ENCODE measurements at places on chromosomes 7 and 10.
A peak's percentile ranks its signal among the peaks of the same experiment; 100 is the strongest.

GRCh38 chr7:81594767-81595166, 175.1 kb downstream of the HGF start:
- DNase-seq = no peak

DNA sequence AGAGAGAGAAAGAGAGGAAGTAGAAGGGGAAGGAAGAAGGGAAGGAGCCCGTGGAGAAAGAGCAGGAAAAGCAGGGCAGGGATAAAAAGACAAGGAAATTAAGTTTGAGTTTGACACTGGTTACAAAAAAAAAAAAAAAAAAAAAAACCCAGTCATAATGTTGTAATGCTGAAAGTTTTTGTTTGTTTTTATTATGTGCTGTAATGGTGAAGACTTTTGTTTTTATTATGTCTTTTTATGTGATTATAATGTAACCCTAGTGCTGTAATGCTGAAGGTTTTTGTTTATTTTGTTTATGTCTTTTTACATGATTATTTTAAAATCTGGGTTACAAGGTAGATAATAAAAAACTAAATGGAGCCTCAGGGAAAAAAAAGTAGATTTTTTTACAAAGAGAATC, 184.8 kb downstream of the SEMA3A start:
- DNase-seq = no peak

- DNase-seq = no peak
Measured at GRCh38 chr7:5388905-5389433, 34.7 kb downstream of the TNRC18 start.

DNA sequence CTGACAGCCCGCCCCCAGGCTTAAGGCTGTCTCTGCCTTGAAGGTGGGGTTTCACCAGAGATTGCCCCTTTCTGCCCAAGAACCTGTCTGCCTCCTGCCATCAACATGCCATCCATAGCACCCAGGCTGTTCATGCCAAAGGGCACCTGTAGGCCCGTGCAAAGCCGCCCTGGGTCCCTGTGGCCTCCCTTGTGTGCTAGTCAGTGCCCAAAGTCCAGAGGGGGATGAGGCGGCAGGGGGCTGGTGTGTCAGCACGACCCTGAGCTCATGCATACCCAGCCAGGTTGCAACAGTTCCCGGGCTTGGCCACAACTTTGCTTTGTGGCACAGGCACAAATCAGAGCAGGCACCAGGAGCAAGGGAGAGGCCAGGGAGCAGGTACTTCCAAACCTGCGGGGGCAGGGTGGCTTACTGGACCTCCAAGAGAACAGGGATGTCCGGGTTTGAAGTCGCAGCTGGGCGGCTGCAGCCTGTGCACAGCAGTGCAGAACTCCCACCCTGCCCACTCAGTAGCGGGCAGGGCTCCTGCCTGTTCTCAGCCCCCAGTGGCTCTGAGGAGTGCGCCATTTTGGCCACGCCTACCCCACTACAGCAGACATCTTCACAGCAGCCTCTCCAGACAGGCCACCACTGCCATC, 671.1 kb upstream of the GRM3 start:
- DNase-seq = no peak

DNA sequence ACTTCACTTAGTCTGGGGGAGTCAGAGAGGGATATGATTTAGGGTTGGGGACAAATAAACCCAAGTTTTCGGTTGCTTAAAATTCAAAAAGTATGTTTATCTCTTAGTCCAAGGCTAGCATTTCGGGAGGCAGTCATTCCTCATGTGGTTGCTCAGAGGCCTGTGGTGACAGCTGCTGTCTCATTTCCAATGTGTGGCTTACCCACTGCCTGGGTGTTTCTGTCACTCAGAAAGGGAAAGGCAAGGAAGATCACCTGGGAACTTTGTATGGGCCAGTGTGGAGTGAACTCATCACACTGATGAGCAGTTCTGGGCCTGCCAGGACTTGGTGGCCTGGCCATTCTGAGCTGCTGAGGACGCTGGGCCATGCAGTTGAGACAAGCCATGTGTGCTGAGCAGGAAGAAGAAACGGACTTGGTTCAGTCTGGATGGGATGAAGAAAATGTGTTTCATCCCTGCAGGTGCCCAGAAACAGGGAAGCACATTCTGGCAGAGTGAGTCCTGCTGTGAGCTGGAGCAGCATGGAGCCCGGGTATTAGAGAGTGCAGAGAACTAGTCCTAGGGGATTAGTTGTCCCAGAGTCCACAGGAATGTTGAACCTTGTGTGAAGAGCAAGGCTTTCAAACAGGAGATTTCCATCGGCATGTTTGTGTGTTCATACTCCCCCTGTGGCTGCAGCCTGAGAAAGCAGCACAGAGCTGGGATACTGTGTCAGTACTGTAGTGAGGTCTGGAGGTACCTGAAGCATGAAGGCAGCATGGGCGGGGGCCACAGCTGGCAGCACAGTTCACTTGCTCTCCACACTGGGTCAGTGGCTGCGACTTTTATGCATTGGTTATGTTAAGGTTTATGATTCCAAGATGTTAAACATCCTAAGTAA, 211.1 kb upstream of the IGFBP3 start:
- no peak for DNase-seq

DNA sequence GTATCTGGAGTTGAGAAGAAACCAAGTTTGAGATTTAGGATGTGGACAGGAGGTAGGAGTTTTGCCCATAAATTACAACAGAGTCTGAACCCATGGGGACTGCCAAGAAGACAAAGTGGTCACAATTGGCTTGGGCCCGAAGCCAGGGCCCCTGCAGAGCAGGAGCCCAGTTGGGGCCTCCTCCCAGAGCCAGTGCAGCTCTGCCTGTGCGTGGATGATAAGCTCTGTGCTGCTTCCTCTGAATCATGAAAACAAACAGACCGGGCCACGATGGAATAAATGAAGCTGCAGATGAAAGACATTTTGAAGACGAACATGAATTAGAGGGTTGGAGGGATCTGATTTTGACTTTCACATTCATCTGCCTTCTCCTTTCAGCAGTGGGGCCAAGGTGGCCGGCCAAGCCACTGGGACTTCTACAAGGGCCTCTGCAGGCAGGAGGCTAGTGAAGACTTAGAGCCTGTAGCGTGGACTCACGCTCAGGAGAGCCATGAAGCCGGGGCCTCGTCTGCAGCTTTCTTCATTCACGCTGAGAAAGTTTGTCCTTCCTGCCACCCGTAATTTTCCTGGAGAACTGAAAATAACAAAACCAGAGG, 156.8 kb upstream of the LYZL1 start:
- DNase-seq = no peak

DNA sequence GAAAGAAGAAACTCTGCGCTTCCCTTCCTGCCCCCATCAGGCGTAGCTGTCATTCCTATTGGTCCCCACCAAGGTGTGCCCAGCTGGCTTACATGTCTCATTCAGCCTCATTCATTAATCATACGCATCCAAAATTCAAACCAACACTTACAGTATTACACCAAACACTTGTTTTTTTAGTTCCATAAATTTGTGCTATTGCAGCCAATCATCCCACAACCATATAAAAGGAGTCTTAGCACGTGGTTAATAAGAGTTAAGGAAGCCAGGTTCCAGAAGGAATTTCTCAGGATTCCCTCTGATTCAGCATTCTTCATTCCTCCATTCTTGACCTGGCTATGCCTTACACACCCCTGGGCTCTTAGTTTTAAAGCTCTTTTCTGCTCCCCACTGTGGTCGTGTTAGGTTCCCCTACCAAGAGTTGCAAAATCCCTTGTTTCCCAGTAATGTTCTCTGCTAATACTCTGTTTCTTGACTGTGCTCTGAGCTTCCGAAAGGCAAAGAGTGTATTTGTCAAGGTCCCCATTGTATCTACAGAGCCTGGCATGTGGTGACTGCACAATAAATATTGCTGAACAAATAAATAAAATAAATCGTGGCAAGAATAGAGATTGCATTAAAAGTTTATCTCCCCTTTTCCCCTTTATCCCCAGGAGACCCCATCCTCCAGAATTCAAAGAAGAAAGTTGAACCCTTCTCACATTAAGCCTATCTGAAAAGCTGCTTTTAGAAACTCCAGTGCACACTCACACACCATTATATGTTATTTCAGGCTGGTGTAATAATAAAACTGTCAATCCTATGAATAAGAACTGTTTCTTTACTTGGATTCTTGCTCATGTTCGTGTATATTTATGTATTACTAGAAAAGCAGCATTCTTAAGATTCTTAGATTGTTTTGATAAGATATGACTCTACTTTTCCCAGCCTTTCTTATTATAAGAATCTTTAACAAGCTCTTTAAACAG, 514.4 kb downstream of the INHBA start:
- DNase-seq = no peak

DNA sequence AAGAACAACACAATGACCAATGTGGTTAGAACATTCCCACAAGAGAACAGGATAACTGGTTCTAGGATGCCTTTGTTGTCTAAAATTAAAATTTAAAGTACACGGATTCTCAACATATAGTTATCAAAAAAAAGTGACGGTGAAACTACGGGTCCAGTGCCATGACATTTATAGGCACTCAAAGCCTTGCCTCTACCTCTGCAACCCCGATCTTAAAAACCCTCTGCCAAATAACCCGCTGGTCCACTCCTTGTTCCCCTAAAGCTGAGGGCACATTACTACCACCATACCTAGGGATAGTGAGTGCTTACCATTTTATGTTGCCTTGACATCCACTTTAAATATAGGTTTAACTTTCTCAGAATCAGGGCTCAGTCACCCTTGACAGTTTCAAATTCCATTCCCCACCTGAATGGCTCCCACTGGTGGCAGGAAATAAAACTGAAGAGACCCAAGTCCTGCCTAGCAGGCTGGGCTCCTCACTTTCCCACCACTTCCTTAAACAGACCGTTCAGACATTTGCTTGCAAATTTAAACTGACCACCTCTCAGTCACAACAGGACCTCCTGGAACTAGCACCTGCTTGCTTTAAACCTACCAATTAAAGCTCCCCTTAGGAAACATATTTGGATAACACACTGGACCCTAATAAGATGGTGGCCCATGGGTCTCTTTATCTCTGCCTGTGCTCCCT, 169.9 kb upstream of the ASAH2 start:
- DNase-seq = no peak

DNA sequence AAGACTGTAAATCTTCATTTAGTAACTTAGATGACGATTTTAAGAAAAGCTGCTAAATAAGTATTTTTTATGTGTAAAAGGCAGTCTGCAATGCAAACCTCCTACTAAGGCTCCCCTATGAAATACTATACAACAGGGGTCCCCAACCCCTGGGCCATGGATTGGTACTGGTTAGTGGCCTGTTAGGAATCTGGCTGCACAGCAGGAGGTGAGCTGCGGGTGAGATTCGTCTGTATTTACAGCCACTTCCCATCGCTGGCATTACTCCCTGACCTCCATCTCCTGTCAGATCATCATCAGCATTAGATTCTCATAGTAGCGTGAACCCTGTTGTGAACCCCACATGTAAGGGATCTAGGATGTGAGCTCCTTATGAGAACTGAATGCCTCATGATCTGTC, 580.4 kb downstream of the MAGI2 start:
- DNase-seq = no peak

- DNase-seq = no peak
Measured at GRCh38 chr10:37733822-37734221, 123.6 kb downstream of the ZNF248 start.

GRCh38 chr10:111077785-111078504, 1.1 kb downstream of the ADRA2A start:
- DNase-seq = peak; percentile 11

DNA sequence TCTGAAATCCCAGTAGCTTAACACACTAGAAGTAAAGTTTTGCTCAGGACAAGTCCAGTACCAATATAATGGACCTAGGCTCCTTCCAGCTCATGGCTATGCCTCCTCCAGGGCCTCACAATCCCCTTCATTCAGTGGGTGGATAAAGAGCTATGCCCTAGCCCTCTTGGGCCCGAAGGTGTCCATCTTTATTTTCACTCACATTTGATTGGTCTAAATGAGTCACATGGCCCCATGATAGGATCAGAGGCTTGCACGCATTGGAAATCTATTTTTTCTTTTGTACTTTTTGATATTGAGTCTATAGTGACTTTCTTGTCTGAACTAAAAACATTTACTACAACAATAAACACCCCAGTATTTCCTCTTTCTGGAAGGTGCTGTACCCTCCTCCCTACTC, 202.6 kb upstream of the CTBP2 start:
- DNase-seq = no peak

- DNase-seq = peak; percentile 12
Measured at GRCh38 chr7:148142660-148143248, 447.8 kb upstream of the C7orf33 start.

- no peak for DNase-seq
Measured at GRCh38 chr7:18647582-18647981, 152.0 kb downstream of the HDAC9 start.

DNA sequence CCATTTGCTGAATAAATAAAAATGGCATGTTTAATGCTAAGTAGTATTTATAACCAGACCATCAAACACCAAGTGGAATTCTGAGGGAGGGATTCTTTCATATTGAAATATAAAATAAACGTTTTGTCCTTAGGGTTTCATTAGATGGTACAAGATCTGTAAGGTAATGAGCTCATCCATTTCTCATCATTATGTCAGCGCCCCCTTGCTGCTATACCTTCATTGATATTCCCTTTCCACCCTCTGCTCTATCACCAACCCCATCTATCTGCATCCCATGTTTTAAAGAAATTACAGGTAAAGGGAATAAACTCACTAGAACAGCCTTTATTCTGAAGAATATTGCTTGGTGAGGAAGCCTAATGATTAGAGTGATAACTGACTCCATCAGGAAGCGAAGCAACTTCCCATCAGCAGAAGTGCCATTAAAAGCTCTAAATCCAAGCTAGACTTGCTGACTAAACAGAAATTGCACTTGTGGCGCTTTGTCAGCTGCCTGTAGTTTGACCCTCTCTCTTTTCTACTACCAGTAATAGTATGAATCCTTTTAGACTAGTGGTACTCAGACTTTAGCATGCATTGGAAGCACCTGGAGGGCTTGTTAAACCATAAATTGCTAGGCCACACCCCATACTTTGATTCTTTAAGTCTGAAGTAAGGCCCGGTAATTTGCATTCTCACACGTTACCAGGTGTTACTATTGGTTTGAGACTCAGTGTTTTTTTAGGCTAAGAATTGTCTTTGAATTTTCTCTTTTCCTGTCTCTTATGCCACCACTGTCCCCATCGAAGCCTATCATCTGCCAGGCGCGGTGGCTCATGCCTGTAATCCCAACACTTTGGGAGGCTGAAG, 27.5 kb downstream of the ADD3 start:
- DNase-seq = no peak

DNA sequence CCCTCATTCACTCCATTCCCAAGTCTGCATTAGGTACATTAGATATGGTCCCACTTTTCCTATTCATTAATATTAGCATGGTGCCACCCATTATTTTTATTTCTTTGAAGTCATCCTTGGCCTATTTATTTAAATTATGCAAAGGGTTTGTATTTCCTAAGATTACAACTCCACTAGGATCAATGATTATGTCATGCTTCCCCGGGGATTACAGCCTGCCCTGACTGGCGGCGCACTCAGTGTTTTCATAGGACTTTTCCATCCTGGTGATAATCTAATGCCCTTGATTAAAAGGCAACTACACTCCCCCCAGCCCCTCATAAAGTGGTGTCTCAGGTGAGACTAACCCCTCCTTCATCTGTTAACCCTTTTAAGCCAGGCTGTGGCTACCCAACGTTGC, 187.2 kb downstream of the POU6F2 start:
- DNase-seq = no peak

DNA sequence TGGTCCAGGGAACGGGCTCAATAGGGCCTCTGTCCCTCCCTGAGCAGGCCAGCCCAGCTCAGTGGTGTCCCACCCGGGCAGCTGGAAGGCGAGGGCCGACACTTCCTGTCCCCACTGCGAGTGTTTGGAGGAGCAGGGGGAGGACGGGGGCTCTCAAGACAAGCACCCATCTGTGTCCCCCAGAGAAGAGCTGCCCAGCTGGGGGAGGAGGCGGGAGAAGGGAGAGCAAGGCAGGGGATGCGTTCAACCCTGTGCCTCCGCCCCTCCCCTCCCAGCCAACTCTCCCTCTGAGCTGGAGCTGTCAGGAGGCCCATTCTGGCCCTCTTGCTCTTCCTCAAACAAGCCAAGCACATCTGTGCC, 35.7 kb downstream of the ZCCHC24 start:
- DNase-seq = no peak

Data from foreskin melanocyte (primary cell).